Kidney (tissue), 22 donors: ENCODE measurements at places on chromosomes 3 and 15. TPM values are rescaled to one million over a fixed set of nuclear protein-coding genes. Genes with fewer than 3 reads are reported as not detected.

ZNF80 gene
- 0.28 TPM for total RNA-seq

STRIT1 gene
- not detected for total RNA-seq

C3orf70 gene
- total RNA-seq: 2.8 TPM

LINGO1 gene
- total RNA-seq: 3.9 TPM

ERC2 gene
- 3.8 TPM for total RNA-seq

CPOX gene
- 13.7 TPM for total RNA-seq

UPK1B gene
- total RNA-seq: 12.4 TPM

GALNT15 gene
- total RNA-seq: 39.9 TPM

KCNAB1 gene
- total RNA-seq: 6.6 TPM

CPLX3 gene
- total RNA-seq: not detected

HIGD1A gene
- total RNA-seq: 207 TPM

MCTP2 gene
- total RNA-seq: 21.1 TPM

SLC12A8 gene
- 29.1 TPM for total RNA-seq

CP gene
- total RNA-seq: 72.1 TPM

GRCh38 chr15:85408270-85408746, 27.9 kb downstream of the AKAP13 start:
- DNase-seq: no peak

- DNase-seq: peak; percentile 55
These were observed 6.5 kb downstream of the NT5DC2 start for GRCh38 chr3:52527039-52527731.

GRCh38 chr3:53072653-53073552, 27.0 kb upstream of the SFMBT1 start:
- peak; percentile 91 for DNase-seq

GRCh38 chr15:58522391-58522790, 90.6 kb downstream of the LIPC start:
- no peak for DNase-seq

- no peak for DNase-seq
These were observed 19.3 kb upstream of the CHD2 start for GRCh38 chr15:92880796-92881195.

DNA sequence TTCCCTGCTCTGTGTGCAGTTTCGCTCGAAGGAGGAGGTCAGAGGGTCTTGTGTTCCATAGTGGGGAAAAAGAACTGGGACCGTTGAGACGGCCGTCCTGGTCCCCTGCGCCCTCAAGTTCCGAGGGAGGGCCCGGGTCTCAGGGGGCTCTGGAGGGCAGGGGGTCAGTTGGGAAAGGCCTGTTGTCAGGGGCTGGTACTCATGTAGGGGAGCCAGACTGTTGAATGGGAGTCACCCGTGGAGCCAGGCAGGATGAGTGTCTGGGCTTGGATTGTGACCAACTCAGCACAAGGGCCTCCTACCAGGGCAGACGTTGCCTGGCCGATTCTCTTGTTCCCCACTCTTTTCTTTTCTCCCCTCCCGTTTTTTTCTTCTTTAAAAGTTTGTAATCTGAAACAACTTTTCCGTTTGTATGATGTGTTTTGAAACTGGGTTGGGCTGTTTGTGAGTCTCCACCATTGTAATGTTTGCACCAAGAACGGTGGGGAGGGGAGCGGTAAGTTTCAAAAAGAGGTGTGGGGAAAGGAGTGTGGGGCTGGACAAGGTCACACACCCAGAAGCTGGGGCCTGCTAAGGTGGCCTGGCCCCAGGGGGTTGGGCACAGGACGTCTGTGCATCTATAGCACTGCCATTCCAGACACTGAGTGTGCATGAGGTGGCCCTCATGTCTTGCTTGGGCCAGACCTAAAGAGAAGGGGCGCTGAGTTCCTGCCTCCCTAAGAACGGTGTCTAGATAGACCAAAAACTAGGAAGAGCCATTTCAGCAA, 1.1 kb downstream of the CMTM7 start:
- peak; percentile 67 for DNase-seq

- no peak for DNase-seq
These were observed 228.1 kb upstream of the FEZF2 start for GRCh38 chr3:62601238-62602070.

- no peak for DNase-seq
These were observed 41.8 kb upstream of the MRPL3 start for GRCh38 chr3:131544557-131544956.

DNA sequence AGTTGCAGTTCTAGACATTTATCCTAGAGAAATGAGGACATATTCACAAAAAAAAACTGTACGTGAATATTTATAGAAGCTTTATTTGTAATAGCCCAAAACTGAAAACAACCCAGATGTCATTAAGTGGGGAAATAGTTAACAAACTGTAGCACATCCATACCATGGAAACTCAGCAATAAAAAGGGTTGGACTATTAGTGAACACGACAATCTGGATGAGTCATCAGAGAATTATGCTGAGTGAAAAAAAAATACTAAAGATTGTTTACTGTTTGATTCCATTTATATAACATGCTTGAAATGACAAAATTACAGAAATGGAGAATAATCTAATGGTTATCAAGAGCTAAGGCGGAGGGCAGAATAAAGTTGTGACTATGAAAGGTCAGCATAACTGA, 59.5 kb downstream of the CPA3 start:
- DNase-seq: no peak

- peak; percentile 69 for DNase-seq
These were observed 10.5 kb downstream of the LRRK1 start for GRCh38 chr15:100929641-100930042.

GRCh38 chr3:131591394-131592014, 88.7 kb upstream of the MRPL3 start:
- DNase-seq: no peak

DNA sequence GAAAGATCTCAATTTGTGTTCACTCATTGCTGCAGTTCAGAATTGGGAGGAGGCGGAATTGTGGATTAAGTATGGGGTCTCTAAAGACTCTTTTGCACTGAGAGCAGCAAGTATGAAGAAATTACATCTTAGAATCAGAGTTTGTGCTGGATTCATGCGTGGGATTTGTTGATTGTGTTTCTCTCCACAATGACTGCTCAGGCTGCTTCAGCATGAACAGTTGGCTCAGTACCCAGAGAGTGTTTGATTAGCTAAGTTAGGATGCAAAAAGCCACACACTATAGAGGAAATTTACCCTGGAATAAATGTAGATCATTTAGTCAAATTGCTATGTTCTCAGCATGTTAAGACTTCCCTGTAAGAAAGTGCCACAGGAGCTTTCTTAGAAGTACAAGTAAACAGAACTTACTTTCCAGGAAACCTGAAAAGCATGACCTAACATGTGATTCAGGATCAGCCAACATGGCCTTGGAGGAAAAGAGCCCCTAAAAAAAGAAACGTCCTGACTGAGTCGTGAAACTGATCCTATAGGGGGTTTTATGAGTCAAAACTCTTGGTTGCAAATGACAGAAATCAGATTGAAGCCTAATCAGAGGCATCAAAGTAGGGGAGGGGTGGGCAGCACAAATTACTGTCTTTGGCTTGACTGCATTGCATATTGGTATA, 32.6 kb downstream of the HHLA2 start:
- peak; percentile 17 for DNase-seq

GRCh38 chr15:98217356-98217755, 256.9 kb downstream of the ARRDC4 start:
- no peak for DNase-seq

GRCh38 chr15:85296615-85297402, 83.6 kb upstream of the AKAP13 start:
- peak; percentile 83 for DNase-seq

DNA sequence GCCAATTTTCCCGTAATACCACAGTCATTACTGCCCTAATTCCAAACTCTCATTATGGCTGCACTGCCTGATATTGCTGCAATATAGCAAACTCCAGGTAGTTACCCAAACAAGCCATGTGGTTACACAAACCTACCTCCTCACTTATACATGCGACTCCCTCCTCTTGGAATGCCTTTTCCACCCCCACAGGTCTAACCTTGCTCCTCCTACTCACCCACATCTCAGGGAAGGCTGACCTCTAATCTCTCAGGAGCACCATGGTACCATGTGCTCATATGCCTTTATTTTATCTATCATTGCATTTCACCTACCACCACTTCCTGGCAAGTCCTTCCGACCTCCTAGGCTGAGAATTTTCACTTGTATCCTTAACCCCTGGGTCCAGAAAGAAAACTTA, 2.9 kb downstream of the RBPMS2 start:
- DNase-seq: no peak

- no peak for DNase-seq
These were observed 33.5 kb downstream of the RPL22L1 start for GRCh38 chr3:170836491-170836890.

DNA sequence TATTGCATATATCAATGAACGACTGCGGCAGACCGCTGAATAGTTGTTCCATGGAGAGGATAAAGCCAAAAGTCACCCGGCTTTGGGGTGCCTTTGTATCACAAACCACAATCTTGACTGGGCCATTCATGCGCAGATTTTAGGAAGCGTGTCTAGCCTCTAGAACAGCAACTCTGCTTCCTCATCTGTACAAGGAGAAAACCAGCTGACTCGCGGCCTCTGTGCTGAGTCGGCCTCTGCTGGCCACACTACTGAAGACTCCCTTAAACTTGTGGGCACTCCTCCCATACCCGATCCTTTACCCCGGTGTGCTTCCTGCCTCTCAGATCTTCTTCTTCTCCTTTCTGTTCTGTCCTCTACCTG, 872 bp downstream of the DLEC1 start:
- no peak for DNase-seq

GRCh38 chr15:93486407-93487117, 397.6 kb upstream of the RGMA start:
- DNase-seq: no peak

GRCh38 chr3:136465296-136465695, 215.2 kb downstream of the PCCB start:
- DNase-seq: no peak

DNA sequence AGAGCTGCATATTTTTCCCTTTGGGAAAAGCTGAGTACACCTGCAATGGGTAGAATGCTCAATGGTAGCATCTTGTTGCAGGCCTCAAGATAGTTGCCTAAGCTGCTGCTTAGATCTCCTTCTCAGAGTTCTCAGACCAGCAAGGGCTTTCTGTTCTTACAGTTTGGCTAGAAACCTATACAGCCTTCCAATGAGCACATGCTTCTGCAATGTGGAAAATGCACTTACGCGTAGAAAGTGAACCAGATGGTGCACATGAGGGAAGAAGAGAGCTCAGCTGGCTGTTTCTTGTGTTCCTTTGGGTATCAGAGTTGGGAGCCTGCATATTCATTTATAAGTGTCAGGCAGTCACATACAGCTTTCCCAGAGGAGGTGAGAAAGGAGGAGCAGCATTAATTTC, 136.4 kb downstream of the B3GALNT1 start:
- DNase-seq: no peak

DNA sequence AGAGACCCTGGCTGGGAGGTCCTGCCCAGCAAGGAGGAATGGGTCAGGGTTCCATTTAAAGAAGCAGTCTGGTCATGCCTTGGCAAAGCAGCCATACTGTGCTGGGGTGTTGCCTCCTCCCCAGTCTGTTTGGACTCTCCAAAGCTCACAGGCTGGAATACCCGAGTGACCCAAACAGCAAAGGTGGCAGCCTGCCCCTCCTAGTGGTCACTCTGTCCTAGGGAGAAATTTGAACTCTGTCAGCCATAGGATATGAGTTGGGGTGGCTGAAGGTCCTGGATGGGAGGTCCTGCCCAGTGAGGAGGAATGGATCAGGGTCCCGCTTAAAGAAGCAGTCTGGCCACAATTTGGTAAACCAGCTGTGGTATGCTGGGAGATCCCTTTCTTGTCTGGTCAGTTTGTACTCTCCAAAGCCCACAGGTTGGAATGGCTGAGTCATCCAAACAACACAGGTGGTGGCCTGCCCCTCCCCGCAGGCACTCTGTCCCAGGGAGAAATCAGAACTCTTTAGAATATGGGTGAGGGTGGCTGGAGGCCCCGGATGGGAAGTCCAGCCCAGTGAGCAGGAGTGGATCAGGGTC, 45.0 kb downstream of the CCR1 start:
- no peak for DNase-seq

- no peak for DNase-seq
These were observed 228.6 kb upstream of the SUCLG2 start for GRCh38 chr3:67882981-67883380.

DNA sequence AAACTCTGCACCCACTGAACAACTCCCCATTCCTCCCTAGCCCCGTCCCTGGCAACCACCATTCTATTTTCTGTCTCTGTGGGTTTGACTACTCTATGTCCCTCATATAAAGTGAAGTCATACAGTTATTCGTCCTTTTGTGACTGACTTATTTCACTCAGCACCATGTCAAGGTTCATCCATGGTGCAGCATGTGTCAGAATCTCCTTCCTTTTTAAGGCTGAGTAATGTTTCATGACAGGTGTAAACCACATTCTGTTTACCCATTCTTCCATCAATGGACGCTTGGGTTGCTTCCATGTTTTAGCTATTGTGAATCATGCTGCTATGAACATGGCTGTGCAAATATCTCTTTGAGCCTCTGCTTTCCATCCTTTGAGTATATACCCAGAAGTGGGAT, 192.3 kb upstream of the NSMCE3 start:
- DNase-seq: no peak

DNA sequence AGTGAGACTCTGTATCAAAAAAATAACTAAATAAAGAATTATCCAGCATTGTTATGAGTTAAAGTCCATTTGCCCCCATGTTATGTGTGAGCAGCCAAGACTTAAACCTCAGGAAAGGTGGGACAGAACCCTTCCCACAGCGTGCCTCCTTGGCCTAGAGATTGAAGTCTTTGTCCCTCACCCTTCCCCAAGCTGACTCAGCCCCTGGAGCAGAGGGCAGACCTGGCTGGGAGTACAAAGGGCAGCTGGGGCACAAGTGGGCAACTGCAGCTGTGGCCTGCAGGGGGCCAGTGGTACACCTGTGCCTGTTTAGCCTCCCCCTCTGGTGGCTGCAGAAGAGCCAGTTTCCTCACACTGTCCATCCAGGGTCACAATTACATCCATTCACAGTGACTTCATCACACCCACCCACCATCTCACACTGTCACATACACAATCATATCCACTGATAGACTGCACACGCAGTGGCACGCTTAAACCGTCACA, 940 bp upstream of the ACY1 start:
- no peak for DNase-seq

DNA sequence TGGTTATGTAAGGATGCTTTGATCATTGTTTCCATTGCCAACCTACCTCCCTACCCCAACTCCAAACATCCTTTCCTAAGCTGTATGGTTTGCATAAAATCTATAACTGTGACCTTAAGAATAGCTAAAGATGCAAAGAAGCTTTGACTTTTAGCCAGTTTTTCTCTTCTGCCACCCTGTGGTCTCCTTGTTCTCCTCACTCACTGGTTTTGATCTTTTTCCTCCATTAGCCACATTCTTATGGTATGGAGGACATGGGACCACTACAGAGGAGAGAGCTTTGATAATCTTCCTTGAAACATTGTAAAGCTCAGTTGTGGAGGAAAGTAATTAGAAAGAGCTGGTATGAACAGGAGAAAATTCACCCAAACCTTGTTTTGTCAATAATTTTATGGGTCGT, 115.9 kb downstream of the NEK11 start:
- no peak for DNase-seq

DNA sequence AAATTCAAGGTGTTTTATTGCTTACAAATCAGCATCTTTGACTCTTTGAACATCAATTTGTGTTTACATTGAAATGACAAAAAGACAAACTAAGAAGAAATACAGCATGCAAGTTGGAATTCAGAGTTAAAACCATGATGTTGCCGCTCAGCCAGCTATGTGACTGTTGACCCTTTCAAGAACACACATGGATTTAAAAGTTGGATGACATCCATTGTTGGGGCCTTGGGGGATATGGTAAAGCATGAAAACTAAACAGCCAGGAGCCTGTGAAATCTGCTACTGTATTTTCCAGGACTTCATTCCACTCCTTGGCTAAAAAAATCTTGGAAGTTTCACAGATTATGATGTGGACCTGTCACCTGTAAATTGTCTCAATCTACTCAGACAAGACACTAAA, 4.6 kb downstream of the P2RY1 start:
- DNase-seq: peak; percentile 10
